ENCODE measurements at places on chromosomes 1 and 21.

DNA sequence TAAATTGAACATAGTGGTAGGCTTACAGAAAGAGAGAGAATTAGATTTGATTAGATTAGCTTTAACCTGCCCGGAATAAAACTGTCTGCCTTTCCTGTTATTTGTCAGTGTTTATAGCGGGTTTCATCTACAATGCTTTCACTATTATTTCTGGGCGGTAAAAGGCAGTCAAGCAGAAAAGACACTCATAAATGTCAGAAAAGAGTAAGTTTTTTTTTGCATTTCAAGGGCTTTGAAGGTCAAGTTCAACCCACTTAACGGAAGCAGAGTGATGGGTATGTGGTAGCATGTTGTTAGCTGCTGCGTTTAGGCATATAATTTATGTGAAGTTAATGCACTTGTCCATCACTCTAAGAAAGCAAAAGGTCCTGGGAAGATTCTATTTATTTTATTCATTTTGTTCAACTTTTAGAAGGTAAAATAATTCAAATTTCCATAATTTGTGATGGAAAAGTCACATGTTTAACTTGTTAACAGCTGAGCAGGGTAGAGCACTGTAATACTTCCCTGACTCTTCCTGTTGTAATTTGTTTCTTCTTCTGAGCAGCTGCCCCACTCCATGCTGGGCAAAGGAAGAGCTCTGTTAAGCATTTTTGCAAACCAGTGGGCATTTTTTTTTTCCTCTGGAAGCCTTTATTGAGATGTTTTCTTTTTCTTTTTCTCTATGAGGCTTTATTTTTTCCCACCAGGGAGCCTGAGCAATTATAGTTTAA is 220.1 kb downstream of the ST6GALNAC3 start:
- no peak for DNase-seq

DNA sequence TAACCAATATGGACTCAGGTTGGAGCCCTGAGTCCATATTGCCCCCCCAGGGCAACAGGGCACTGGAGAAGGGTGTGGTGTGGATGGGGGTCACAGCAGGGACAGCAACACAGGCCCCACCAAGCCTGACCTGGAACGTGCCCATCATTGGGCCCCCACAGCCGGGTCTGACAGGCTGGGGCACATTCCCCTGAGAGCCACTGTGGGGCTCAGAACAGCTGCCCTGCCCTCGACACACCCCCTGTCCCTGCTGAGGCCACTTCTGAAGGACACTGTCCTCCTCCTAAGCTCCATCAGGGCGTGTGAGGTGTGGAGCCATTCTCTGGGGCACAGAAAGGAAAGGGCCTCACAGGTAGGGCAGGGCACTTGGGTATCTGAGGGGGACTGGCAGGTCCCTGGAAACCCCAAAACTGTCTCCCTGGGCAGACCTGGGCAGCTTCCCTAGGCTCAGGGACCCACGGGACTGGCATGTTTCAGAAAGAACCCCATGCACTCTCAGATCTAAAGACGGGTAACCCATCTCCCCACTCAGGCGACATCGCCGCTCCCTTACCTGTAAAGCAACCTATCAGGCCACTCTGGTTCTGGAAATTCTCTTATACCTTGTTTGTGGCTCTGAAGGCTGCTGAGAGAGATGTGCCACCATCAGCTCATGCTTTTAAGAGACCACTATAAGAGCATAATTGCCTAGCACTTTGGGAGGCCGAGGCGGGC is 95.5 kb downstream of the DMRTB1 start:
- DNase-seq, result no peak

- no peak for DNase-seq
These were observed 10.1 kb downstream of the DNAJC11 start for GRCh38 chr1:6691507-6691906.

DNA sequence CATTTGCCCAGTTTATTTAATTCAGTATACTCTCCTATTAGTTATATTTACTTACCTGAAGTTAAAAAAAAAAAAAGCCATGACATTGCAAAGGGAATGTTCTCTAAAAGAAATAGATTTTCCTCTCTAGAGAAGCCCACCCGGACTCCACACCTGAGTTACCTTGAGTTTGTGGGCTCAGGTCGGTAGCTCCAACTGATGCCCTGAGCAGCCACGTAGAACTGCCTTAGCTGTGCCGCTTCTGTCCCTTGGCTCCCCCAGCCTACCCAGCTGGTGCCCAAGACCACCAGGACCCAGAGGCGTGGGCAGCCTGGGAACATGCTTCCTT is 250 bp downstream of the F5 start:
- DNase-seq, result no peak

- DNase-seq, result no peak
These were observed 399.9 kb downstream of the HHAT start for GRCh38 chr1:210728437-210729149.

GRCh38 chr1:171172471-171172870 is 12.6 kb upstream of the FMO2 start:
- no peak for DNase-seq

GRCh38 chr1:85019994-85020393 is 23.1 kb upstream of the MCOLN2 start:
- DNase-seq, result no peak

GRCh38 chr1:42964044-42964812 is 5.6 kb upstream of the SLC2A1 start:
- DNase-seq, result peak; percentile 52

DNA sequence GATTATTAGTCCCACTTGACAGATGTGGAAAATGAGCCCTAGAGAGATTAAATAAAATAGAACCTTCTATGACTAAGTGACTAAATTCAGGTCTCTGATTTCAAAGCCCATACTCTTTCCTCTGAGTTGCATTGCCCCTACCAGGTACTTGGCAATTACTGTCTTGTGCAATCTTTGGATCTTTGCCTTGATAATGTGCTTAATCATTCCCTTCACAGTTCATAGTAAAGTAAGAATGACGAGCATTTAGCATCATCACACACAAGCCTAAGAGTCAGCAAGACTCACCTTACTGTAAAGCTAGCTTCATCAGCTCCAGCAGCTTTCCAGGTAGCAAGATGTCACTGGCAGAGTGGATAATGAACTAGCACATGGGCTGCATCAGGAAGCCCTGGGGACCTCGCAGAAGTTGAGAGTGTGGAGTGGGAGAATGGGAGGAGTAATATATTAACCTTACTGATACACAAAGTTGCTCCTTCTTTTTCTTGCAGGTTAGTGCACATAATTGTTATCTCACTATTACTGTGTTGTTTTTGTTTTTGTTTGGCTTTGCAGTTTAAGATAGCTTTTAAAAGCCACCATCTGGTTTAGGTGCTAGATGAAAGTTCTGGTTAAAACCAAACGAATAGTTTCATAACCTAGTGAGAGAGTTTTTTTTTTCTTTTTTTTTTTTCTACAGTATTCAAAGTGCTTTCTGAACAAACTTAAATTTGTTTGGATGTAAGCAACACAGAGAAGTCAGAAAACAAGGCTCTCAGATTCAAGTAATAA is 71.8 kb downstream of the PBX1 start:
- DNase-seq, result no peak

DNA sequence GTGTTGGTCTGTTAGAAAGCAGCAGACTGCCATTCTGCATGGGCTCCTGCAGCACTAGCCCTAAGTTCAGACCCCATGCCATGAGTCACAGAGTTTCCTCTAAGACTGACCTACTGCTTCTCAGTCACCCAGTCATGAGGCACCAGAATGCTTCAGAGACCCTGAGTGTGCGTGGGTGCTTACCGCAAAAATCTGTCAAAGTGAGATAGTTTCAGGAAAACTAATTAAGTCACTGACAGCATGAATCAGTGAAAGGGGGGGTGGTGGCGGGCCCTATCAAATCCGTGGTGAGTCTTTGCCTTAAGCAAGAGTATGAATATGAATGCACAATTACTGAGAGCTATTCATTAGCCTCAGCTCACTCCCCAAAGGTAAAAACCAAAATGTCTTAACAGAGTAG is 98.1 kb downstream of the KCTD3 start:
- no peak for DNase-seq

DNA sequence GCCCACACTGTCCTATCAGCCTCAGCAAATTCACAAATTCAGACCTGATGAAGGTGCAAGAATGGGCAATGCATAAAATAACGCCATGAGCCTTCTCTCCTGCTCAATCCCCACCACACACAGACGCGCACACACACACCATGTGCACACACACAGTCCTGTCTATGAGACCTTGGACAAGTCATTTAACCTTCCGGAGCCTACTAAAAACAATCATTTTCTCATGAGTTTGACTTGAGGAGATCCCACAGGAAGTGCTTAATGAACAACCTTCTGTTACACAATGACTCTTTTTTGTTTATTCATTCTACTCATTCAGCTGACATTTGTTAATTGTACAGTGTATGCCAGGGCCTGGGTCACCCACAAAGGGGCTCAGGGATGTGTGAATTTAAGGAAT is 125.4 kb downstream of the EDEM3 start:
- DNase-seq, result no peak

DNA sequence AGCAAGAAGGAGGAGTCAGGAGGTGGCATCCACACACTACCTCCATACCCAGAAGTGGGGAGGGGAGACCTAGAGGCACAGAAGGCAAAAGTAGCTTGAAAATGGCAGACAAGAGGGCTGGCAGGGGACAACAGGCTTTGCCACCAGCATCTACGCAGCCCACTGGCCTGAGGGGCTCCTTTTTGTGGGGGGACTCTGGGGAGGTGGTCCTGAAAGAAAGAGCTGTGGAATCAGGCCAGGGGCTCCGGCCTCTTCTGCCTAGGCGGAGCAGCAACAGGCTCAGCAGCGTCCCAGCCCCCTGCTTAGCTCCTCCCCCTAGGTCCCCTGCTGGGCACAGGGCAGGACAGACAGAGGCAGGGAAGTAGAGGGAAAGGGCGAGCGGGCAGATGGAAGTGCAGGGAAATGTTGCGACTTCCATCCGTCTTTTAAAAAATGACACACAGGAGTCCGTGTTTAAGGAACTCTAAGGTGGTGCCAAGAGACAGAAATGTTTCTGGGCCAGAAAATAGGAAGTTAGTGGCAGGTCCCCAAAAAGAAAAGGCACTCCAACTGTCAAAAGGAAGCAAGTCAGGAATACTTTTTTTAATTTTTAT is 10.0 kb upstream of the LEFTY2 start:
- no peak for DNase-seq

- no peak for DNase-seq
These were observed 1.2 kb downstream of the PCP4L1 start for GRCh38 chr1:161259765-161260164.

- DNase-seq, result no peak
These were observed 23.6 kb downstream of the RGSL1 start for GRCh38 chr1:182473556-182473955.

GRCh38 chr1:30883389-30884172 is 25.0 kb downstream of the SDC3 start:
- no peak for DNase-seq

GRCh38 chr1:225872075-225872430 is 10.1 kb downstream of the TMEM63A start:
- DNase-seq, result no peak

- no peak for DNase-seq
These were observed 15.9 kb downstream of the RAP1A start for GRCh38 chr1:111635324-111636009.

DNA sequence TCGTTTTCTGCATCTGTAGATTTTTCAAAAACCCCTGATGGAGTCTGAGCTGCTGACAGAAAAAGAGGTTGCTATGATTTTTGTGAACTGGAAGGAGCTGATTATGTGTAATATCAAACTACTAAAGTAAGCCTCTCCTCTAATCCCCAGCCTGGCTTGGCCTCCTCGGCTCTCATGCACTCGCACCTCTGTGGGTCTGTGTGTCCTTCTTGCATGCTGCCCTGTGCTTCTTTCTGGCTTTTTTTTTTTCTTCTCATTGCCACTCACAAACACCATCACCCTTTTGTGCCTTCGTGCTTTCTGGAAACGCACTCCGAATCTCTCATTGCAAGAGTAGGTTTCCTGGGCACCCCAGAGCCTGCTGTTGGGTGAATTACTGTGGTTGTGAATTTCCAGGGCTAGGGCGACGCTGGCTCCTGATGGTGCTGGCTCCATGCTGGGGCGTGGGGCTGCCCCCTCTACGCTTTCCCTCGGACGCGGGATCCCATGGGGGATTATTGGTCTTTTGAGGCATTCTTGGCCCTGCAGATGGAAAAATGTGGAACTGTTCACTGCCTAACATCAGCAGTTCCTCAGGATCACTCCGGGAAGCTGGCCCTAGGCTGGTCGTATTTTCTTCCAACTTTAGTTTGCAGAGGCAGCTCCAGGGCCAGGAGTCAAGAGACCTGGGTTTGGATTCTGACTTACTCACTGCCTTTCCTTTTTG is 56.8 kb downstream of the ATP5PO start:
- DNase-seq, result no peak

- DNase-seq, result no peak
These were observed 66.0 kb upstream of the BACH1 start for GRCh38 chr21:29232530-29233255.

GRCh38 chr21:31490443-31490842 is 146.4 kb upstream of the TIAM1 start:
- no peak for DNase-seq

- DNase-seq, result no peak
These were observed 9.5 kb upstream of the ACOT11 start for GRCh38 chr1:54538538-54538937.

DNA sequence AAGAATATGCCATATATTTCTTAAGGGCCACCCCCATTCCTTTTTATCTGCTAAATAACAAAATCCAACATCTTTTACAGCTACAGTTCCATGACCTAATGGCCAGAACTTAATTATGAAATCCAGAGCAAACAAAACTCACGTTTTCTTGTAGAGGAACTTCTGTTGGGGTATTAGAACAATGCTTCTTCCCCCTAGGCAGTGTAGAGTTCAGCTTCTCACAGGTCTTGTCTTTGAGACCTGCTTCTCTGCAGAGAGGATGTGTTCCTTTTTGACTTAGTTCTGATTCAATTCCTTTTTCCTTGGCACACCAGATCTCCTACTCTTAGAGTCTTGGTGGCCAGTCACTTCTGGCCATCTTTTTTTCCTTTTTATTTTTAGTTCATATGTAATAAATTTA is 22.2 kb downstream of the VAV3 start:
- DNase-seq, result no peak

GRCh38 chr1:179297105-179297378 is 3.4 kb downstream of the SOAT1 start:
- no peak for DNase-seq

DNA sequence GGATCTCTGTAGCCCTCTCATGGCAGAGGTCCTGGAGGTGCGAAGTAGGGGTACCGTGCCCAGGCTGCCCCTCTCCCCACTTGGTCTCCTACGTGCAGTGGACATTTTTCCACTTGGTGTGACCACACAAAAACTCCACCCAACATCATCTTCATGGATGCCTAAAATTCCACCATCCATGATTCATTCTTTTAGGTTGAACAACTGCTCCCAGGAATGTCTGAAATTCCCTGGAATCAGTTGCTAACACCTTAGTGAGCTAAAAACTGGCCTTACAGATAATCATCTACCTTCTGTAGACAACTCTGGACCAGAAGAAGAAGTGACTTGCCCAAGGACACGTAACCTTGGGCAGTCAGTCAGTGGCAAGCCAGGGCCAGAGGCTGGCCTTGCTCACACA is 32.1 kb upstream of the CLIC4 start:
- no peak for DNase-seq

- DNase-seq, result no peak
These were observed 82.6 kb downstream of the ATF6 start for GRCh38 chr1:161848676-161849075.

- no peak for DNase-seq
These were observed 89.6 kb upstream of the CLDN14 start for GRCh38 chr21:36569511-36569910.

Data from vagina (tissue), 2 donors.